ENCODE measurements at places on chromosomes 11 and 22. TPM values are rescaled to one million over a fixed set of nuclear protein-coding genes. Genes with fewer than 3 reads are reported as not detected.

Gene PEX16
- 21.2 TPM for total RNA-seq

Gene NNMT
- 975 TPM for total RNA-seq

Gene OR4S2
- not detected for total RNA-seq

Gene TMEM191B
- not detected for total RNA-seq

Gene OR52E8
- total RNA-seq: not detected

Gene MRTFA
- 39.9 TPM for total RNA-seq

Gene MMP8
- total RNA-seq: not detected

Gene PATE2
- 0.13 TPM for total RNA-seq

Gene TRIM48
- not detected for total RNA-seq

Gene ZNF70
- total RNA-seq: 7.1 TPM

Gene NCF4
- total RNA-seq: not detected

Gene TRIM49
- not detected for total RNA-seq

Gene SRRD
- total RNA-seq: 20.1 TPM

Gene POU2F3
- total RNA-seq: 0.13 TPM

Gene UBE4A
- 74.6 TPM for total RNA-seq

Gene BIK
- total RNA-seq: not detected
